Hematopoietic multipotent progenitor cell treated with erythropoietin and hydrocortisone succinate and interleukin-3 and kit ligand, for 8 days (in vitro differentiated cells): ENCODE measurements at places on chromosomes 12 and 14.

- DNase-seq: no peak
Measured at GRCh38 chr12:34597548-34598351, 575.5 kb downstream of the ALG10 start.

DNA sequence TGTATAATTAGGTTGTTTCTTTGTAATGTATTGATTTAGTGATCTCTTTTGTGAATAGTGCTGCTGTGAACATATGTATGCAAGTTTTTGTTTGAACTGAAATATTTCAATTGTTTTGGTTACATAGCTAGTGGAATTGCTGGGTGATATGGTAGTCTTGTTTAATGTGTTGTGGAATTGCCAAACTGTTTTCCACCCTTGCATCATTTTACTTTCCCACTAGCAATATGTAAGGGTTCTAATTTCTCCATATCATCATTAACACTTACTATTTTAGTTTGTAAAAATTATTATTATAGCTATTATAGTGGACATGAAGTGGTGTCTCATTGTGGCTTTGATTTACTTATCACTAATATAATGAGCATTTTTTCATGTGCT lies 5.9 kb downstream of the G2E3 start:
- no peak for DNase-seq

- DNase-seq: no peak
Measured at GRCh38 chr14:95313707-95314106, 6.0 kb downstream of the CLMN start.

GRCh38 chr12:79614730-79615129 lies 76.0 kb downstream of the PAWR start:
- DNase-seq: no peak

DNA sequence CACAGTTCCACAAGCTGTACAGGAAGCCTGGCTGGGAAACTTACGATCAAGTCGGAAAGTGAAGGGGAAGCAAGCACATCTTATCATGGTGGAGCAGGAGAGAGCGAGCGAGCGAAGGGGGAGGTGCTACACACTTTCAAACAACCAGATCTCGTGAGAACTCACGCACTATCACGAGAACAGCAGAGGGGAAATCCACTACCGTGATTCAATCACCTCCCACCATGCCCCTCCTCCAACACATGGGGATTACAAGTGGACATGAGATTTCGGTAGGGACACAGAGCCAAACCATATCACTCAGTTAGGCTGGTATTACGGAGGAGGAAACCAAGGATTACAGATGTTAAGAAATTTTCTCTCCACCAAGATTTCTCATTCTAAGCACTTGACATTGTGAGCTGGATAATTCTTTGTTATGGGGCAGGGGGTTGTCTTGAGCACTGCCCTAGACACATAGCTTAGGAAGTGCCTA lies 262.0 kb upstream of the G2E3 start:
- DNase-seq: no peak

- no peak for DNase-seq
Measured at GRCh38 chr14:76585616-76586015, 175.7 kb upstream of the VASH1 start.

- no peak for DNase-seq
Measured at GRCh38 chr14:48738186-48738925, 847.8 kb downstream of the RPS29 start.

GRCh38 chr14:104435147-104436046 lies 144.2 kb upstream of the C14orf180 start:
- DNase-seq: no peak

GRCh38 chr14:77832297-77832696 lies 32.4 kb downstream of the ADCK1 start:
- no peak for DNase-seq

- no peak for DNase-seq
Measured at GRCh38 chr14:33979613-33980276, 28.9 kb upstream of the EGLN3 start.

DNA sequence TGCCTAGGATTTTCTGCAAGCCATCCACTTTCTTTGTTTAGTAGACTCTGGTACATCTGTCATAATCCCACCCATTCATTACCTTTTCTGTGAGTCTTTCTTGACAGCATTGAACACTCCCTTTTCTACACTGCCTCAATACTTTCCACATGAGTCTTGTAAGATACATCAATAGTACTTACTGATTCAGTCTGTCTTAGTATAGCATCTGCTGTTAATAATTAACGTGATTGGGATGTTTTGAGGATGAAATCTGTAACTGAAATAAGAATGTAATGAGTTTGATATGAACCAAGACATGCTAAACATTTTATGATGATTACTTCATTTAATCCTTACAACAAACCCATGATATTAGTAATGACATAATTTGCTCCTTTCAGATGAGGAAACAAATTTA lies 196.2 kb upstream of the FOXG1 start:
- no peak for DNase-seq

- DNase-seq: no peak
Measured at GRCh38 chr12:88643685-88644084, 63.4 kb upstream of the KITLG start.
